ENCODE measurements at places on chromosomes 5 and 9. TPM values are rescaled to one million over a fixed set of nuclear protein-coding genes. Genes with fewer than 3 reads are reported as not detected.

DNA sequence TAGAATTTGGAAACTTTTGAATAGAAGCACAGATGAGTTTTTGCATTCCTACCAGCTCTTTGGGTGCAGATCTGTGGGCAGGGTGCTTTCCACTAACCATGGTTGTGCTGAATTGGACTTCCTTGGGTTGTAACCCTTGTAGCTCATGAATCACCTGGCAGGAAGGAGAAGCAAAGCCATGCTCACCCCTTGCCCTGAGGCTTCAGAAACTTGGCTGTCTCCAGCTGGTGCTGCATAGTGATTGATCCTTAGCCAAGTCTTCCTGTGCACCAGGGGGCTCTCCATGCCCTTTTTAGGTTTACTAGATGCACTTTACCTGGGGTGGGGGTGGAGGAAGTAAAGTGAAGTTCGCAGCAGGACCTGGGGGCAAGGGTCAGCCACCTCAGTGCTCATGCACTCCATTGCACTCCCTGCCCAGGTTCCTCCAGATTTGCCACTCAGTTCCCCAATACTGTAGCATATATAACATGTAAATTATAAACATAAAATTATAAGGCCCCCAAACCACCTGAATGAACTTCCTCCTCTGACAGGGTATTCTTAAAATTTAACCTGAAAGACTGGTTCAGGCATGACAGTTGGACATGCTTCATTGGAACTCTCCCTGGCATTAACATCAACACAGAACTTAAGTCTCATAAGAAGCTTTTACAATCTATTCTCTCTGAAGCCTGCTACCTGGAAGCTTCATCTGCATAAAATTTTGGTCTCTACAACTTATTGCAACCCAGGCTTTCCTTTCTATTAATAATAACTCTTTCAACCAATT is 25.8 kb upstream of the IFNA14 start:
- DNase-seq, result no peak

DNA sequence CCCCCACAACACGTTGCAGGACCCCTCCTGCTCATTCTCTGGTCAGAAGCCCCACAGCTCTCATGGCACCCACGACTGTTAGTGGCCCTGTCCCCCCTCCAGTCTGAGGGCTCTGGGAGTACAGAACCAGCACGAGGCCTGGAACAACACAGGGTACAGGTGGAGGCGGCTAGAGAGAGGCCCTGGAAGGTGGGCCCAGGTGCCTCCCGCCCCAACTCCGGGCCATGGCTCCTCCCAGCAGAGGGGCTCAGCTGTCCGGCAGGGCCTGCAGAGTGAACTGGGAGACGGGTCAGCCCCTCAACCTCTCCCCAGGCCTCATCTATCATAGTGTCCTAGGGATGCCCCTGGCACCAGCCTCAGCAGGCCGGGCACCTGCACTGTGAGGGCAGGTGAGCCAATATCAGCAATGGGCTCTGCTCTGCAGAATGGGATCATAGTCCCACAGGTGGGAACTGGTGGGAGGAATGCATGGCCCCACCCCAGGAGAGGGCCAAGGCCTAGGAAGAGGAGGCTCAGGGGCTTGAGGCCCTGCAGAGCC is 58.6 kb downstream of the BARX1 start:
- no peak for DNase-seq

GRCh38 chr9:124776954-124777648 is at the start of gene OLFML2A:
OLFML2A (plus strand) TSS chr9:124777133; CDS start chr9:124777271, 138 bp downstream.
- DNase-seq, result peak; percentile 37

GRCh38 chr5:163748934-163749333 is 243.5 kb downstream of the MAT2B start:
- no peak for DNase-seq

EGFLAM gene
- total RNA-seq, result not detected
